DMS53 (cell line): ENCODE measurements at places on chromosomes 6 and 20.
A peak's percentile ranks its signal among the peaks of the same experiment; 100 is the strongest.

DNA sequence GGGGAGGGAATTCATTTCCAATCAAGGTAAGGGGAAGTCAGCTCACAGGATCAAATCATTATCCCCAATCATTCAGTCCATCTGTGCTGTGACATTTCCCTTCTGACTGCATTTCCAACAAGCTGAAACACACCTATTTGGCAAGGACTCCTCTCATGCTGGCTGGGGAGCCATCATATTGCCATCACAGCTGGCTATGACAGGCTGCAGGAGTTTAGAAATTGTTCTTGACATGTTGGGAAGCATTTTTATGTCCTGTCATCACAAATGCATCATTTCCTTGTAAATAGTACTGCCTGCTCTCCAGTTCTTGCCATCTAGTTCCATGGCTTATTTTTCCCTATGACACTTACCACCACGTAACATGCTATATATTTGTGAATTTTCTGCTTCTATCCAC lies 113.9 kb upstream of the TMEM170B start:
- DNase-seq = no peak

- no peak for DNase-seq
Measured at GRCh38 chr6:65646544-65646943, 60.5 kb downstream of the EYS start.

- no peak for DNase-seq
Measured at GRCh38 chr6:3283241-3283640, 24.5 kb downstream of the PSMG4 start.

- DNase-seq = peak; percentile 84
Measured at GRCh38 chr6:136526196-136526930, 23.9 kb downstream of the MAP7 start.

DNA sequence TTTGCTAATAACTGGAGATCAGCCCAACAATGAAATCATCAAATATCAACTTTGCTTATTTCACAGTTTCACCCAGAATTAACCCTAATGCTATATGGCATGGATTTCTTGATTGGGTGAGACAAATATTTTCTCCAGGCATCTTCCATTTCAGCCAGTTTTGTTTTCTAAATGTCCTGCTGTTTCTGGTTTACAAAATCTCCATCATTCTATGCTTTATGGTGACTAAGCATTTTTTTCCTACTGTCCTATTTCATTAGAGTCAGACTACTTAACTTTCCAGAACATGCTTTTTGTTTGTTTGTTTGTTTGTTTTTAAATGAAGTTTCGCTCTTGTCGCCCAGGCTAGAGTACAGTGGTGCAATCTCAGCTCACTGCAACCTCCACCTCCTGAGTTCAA lies 59.5 kb upstream of the EXOC2 start:
- DNase-seq = no peak

DNA sequence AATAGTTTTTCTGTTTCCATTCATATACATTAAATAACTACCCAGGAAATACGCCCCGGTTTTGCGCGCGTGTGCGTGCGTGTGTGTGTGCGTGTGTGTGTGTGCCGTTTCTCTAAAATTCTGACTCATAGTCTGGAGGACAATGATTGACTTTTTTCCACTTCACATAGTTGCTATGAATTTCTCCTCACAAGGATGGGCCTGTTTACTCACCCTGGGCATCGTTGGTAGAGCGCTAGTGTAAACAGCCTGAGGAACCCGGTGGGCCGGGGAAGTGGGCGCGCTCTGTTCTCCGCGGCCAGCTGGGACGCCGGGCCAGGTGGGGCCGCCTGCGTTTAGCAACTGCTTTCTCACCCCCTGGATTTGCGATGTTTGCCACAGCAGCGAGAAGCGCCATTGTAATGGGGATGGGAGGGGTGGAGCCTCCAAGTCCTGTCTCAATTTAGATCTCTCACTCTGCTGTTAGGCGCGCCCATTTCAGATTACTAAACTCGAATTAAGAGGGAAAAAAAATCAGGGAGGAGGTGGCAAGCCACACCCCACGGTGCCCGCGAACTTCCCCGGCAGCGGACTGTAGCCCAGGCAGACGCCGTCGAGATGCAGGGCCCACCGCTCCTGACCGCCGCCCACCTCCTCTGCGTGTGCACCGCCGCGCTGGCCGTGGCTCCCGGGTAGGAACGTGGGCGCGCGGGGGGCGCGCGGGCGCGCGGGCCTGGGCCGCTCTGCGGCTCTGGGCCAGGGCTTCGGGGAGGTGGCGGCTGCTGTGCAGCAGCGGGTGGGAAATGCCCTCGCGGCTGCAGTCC lies at the start of gene CD109:
Gene CD109, plus strand, starts transcription at position 585 of the 803 bp plus-strand sequence. Its CDS starts 13 bp downstream, at position 598.
- peak; percentile 87 for DNase-seq

DNA sequence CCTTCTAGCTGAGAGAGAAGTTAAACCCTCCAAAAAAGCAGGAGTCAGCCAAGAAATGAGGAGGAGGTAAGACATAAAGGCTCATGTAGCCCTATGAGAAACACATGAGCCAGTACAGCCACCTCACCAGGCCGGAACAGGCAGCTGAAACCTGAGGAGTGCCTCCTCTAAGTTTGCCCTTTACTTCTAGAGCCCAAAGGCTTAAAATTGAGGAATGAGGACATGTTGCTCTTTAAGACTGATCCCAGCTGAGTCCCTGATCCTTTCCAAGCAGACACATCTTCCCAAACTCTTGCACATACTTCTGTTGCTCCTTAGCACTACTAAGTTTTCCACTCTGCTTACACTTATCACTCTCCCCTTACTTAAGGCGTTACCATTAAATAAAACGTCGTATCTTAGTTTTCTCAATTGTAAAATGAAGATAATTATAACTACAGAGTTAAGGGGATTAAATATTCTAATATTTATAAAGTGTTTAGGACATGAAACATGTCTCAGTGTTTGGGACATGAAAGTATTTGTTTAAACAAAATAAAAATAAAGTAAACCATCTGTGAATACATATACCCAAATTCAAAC lies 124.0 kb downstream of the OGFRL1 start:
- no peak for DNase-seq

DNA sequence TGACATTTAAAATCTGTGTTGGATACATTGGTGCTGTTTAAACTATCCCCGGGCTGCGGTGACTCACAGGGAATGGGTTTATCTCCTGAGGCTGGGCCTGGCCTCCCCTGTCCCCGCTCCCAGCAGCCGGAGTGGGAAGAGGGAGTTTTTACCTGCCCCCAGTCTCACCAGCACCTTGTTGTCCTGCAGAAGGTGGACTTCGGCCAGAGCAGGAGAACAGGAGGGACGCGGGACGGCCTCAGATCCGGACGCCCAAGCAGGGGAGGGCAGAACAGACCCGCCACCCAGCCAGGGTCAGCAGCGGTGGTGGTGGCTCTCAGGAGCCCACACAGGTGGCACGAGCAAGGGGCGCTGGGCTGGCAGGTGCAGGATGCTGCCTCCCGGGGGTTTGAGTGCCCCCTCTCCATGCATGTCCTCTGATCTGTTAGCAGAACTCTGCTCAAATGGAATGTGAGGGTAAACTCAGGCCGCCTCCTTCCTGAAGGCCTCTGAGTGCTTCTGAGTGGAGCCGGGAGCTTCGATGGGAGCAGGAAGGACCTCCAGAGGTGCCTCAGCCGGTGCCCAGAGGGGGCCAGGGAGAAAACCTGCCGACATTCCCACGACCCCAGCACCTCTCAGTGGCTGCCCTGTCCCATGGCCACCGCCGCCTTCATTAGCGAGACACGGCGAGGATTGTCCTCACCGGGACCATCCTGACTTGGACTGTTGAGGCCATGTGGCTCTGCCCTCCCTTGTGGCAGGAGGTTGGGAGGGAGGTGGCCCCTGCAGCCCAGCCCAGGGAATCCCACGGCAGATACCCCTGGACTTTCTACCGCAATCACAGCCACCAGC lies 43.4 kb upstream of the MRGBP start:
- DNase-seq = no peak

DNA sequence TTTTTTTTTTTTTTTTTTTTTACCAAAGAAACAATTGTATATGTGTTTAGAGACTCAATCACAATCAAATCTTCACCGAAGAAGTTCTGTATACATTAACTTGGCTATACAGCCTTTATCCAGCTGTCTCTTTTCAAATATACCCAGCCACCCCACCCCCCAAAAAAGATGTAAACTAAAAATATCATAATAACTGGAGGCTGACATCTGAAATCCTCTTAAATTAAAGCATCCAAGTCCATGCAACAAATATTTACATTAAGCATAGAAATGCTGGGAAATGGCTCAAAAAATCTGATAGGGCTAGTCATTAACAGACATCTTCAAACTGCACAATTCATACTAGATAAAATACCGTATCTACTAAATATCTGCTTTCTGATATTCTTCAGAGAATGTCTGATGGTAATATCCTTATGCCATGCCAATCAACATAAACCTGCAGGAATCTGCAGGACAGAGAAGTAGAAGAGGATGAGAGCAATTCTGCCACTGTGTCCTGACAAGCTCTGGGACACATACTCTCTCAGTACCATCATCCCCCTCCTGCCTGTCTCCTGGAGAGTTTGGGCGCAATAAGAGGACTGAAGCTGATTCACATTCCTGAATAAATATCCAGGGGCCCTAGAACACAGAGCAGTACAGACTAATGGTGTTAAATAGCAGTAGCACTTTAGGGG lies 152.4 kb downstream of the KIF6 start:
- no peak for DNase-seq

DNA sequence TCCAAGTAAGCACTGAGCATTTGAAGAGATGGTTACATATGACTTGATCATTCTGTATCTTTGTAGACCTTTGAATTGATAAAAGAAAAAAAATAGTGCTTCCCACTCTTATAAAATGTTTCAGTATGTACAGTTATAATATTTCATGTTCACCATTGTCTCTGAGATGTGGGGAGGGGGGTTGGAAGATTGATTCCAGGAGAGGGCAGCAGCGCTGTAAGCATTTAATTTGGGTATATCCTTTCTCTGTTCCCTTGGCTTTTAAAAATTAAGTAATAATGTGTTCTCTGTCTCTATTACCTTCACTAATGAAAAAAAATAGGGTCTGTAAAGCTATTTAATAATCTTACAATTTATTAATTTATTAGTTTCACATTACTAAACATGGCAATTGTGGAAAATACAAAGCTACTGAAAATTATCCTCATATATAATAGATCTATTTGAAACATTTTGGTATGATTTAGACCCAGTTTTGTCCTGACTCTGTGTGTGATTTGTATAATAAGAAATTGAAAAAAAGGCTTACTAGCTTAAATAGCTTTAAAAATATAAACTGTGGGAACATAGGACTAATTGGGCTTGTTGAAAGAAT lies 341.2 kb downstream of the CDKAL1 start:
- DNase-seq = peak; percentile 64

- DNase-seq = no peak
Measured at GRCh38 chr6:139872665-139873064, 498.2 kb upstream of the CITED2 start.

- peak; percentile 50 for DNase-seq
Measured at GRCh38 chr6:160088069-160088783, 33.4 kb upstream of the SLC22A1 start.
